Activated naive CD4-positive, alpha-beta T cell (primary cell): ENCODE measurements at places on chromosomes 7 and 10.

DNA sequence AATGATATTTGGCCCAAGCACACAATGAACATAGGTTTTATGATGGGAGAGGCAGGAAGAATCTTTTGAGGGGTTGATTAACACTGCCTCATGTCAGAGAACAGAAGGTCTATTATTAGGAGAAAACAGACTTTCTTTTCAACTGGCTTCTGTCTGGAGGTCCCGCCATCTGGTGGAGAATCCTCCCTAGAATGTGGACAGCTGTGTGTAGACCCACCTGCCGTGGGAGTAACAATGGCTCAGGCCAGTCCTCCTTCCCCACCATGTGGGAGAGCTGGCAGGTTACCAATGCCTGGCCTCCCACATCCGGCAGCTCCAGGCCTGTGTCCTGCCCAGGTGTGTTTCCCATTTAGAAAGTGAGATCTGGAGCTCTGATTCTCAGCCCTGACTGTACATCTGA, 70.4 kb upstream of the AOAH start:
- DNase-seq = no peak

DNA sequence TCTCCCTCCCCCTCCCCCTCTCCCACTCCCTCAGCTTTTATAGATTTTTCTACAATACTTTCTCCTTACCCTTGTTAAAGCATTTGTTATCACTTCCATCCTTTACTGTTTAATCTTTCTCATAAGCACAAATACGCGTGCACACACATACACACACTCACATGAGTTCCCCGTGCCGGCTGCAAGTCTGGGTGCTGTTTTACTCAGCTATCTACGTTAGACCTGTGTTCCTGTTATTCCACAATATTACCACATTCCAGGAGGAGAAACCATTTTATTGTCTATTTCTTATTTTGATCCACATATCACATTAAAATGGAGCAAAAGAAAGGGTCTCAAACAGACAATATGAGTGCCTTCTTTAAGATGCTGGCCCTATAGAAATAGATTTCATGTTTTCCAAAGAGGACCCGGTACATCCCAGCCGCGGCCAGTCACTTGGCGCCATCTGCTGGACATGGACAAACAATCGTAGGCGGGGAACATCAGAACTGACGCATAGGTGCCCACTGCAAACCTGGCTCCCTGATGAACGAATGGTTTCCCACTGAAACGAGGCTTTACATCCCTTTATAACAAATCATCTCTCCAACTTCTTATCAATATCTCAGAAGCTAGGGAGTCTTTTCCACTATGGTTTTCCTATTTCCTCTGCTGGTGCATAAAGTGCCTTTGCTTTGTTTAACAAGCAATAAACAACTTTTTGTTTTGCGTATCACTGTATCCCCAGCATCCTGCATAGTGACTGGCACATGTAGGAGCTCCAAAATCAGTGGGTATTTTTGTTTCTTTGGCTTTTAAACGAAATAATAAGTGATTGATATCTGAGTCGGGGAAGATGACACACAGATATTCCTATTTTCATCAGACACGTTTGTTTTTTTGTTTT, 25.2 kb upstream of the OPTN start:
- no peak for DNase-seq

DNA sequence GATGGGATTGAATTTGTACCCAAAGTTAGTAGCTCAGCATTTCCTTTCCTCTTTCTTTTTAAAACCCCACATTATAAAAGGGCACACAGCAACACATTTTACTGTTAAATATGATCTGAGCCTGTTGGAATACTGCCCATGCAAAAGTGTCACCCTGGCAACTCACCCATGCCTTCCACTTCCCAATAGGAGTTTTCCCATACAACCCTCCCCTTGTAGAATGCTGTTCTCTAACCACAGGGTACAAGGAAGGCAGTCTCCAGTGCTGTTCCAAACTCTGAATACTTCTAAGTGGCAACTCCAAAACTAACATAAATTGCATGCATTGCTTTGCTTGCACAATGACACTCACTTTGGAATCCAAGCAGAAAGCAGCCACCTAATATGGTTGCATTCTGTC, 60.8 kb downstream of the NRCAM start:
- no peak for DNase-seq

DNA sequence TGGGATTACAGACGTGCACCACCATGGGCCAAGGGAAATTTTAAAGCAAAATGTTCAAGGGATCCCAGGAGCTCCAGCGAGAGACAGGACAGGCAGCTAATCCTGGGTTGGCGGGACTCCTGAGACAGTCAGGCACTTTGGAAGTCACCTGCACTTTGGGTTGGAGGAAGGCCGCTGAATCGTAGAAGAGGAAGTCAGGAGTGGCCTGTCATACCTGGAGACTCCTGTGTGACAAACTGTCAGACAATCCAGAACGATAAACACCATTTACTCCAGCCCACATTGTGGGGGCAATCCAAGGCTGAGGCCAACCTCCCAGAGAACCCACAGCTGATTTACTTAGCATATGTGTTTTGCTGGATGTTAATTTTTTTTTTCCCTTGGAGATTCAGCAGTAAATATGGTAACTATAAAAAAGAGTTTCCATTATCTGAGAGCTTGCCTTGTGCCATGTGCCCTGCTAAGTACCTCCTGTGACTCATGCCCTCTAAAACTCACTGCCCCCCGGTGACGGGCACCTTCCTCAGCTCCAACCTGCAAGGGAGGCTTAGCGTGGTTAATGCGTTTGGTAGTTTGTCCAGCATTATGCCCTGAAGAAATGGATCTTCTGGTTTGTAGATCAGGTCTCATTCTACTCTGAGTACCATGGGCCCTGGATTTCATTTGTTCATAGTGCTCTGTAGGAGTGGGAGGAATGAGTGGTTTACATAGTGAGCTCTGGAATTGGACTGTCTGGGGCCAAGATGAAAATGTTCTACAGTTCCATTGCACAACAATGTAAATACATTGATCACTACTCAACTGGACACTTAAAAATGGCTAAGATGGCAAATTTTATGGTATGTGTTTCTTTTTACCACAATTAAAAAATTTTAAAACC, 50.9 kb downstream of the ICA1 start:
- DNase-seq = no peak

- DNase-seq = no peak
These were observed 123.2 kb downstream of the NRP1 start for GRCh38 chr10:33211106-33211878.

GRCh38 chr7:148695953-148696352, 2.8 kb upstream of the CUL1 start:
- no peak for DNase-seq

DNA sequence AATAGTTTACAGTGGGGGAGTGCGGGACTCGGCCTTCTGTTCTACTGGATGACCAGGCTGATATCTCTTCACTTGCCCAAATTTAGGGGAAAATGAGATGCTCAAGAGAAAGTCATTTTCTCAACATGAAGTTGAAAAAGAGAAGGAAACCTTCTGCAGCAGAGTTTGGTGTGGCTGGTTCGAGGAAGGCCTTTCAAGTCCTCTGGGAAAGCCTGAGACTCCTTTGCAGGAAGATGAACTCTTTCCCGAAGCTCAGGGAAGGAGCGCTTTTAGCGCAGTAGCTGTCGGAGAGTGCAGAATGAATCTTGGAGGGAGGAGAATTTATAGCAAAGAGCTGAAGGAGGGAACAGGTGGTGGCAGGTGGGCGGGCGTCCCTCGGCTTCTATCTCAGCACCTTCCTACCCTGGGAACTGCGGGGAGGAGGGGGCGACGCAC, at the start of gene ATOH7:
Gene ATOH7 (minus strand): TSS at position 297 of the 435 bp plus-strand sequence. CDS start 436 bp downstream, outside the sequence.
- no peak for DNase-seq

DNA sequence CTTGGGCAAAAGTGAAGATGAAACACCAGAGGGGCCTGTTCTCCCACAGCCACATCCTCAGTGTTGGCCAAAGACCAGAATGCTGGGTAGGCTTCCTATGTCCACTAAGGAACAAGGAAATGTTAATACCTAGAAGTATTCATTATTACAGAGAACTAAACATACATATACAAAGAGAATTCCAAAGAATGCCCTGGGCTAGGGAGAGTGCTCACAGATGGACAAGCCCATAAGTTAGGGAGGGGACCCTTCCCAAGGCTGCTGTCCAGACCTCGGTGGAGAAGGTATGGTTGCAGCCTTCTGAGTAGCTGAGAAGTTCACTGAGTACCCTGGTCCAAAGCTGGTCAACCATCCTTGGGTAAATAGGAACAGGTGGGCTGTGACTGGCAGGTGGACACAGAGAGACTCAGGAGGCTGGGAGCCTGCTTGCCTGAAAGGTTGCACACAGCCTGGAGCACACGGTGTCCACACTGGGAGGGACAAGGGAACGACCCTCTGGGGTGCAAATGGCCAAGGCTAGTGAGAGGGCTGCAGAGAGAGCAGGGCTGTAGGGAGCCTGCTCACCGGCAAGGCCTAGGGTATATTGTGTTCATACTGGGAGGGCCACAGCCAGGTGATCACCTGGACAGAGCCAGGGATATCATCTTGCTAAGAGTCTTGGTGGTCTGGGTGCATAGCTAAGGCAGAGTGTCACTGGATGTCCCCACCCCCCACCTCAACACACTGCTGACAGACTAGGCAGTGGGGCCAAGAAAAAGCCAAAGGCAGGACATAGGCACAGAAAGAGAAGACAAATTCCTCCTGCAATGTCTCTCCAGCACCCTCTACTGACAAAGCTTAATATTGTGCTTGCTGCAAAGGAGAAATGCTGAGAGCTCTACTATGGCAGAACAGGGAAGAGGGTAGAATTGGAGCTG, 40.3 kb downstream of the CPVL start:
- no peak for DNase-seq

- DNase-seq = no peak
These were observed 40.2 kb upstream of the ATXN7L1 start for GRCh38 chr7:105916603-105917002.

GRCh38 chr7:47956220-47956619, 8.0 kb upstream of the PKD1L1 start:
- DNase-seq = no peak

- no peak for DNase-seq
These were observed 7.4 kb downstream of the MAT1A start for GRCh38 chr10:80281784-80282765.

DNA sequence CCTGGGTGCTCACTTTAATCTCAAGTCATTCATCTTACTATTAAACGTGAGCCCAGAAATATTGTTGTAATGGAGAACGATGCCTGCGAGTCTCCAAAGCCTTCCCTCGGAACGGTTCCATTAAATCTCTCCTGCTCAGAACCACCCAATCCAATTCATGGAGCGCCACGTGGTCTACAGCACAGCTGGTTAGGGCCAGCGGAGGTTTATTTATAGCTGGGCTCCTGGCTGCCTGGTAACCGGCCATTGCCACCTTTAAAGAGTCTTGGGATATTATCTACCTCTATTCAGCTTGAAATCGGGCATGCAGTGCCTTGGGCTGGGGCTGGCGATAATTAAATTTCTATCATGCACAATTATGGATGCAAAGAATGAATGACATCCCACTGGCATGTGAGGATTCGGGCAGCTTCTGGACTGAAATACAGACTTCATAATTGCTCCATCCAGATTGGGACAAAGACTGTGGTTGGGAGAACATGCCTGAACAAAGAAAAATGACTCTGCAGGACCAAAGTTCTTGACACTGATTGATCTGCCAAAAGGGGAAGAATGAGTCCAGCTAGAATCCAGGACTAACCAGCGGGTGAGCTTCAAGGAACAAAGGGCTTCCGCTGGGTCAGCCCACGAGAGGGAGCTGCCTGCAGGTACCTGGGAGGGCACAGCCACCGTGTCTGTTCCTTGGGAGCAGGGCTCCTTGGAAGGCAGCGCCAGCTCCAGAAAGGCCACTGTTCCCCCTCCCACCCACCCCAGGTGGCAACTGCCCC, 7.3 kb downstream of the FAM20C start:
- DNase-seq = no peak

GRCh38 chr7:6168477-6168868, 104.0 kb downstream of the CYTH3 start:
- DNase-seq = no peak

DNA sequence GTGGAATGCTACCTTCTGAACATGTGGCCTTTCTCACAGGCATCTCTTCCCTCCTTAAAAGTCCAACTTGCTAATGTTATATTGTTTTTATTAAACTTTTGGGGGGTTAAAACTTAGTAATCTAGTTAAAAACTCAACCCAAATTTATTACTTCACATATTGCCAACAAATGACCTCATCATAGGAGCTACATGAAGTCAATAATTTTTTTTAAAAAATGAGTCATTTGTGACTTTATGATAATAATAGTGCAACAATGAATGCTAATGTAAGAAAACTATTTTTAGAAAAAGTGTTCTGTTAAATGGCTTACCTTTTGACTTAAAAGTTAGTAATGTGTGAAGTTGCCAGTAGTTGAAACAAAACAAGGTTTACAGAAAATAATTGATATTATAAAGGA, 325.9 kb upstream of the FZD1 start:
- no peak for DNase-seq

DNA sequence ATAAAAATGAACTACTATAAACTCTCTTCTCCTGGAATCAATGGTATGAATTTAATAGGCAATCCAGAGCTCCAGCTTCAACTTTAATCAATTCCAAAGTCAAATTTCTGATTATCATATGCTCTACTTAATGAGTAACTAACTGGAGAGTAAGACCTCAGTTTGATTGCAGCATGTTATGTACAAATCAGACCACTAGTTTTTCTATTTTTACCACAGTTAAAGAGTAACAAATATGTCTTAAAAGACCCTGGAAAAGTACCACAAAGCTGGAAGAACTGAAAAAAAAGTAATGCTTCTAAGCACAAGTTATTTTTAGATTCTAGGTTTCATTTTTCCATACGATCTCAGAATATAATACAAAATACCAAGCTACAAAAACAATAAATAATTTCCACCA, 56.0 kb upstream of the TNKS2 start:
- DNase-seq = no peak

GRCh38 chr7:94513565-94513860, 3.9 kb downstream of the CASD1 start:
- no peak for DNase-seq

DNA sequence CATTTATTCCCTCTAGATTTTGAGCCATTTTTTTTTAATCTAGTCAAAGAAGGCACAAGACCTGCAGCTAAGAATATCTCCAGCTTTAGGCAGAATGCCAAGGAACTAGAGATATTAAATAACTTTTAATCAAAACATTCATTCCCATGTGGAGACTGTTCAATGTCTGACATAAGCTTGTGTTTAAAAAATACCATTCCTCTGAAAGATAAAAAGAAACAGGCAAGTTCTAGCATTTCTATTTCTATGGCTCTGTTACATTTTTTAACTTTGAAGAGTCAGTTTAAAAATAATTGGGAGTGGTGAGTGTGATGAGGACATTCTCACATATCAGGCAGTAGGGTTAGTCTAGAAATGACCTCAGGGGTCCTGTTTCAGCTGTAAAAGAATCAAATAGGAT, 48.0 kb downstream of the RHOBTB1 start:
- DNase-seq = no peak

GRCh38 chr7:70579397-70580097, 552.4 kb upstream of the GALNT17 start:
- DNase-seq = no peak

DNA sequence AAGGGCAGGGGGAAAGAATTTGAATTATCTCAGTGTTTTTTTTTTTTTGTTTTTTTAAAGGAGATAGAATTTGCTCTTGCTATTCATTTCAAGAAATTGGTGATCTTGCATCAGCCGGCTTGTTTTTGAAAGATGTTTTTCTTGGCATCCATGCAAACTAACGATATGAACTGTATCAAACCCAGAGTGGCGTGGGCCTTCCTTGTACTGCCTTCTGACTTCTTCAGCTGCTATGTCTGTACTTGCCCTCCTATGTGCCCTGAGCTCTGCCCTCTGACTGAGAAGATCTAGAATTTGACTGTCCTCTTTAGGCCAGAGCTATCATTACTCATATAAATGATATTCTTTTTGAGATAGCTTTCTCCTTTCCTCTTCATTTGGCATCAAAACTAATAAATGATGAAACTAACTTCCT, 183.1 kb downstream of the EXOC4 start:
- no peak for DNase-seq
